ENCODE measurements at places on chromosomes 1 and 21.

GRCh38 chr1:217647791-217648190 is 16.6 kb downstream of the SPATA17 start:
- no peak for DNase-seq

DNA sequence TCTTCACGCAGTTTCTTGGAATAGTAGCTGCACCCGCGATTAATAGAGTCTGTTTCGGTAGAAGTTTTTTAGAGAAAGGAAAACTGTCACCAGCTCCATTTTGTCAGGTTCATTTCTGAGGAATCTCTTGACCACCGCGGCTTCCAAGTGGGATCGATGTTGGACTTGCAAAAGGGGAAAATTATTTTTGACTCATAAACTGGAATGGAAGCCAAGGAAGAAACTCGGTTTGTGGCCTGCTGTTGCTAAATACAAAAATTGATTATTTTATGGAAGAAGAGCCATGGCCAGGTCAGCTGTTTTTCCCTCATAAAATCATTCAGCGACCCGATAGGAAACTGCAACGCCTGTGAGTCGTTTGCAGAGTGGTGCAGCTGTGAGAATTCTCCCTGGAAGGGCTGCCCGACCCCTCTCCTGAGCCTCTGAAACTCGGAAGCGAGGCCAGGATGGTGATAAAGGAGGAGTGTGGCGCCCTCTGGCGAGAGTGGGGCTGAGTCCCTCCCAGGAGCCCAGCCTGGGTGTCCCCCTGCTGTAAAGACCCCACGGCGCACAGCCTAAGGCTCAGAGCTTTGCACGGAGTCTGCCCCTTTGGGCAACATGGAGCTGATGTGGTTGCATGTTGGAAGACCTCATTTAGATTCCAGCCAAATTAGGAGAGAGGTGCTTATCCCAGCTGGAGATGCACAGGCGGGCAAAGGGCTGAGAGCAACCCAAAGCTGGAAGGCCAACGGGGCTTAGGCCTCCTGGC is 83.6 kb upstream of the SLC25A33 start:
- DNase-seq, result no peak

- DNase-seq, result no peak
These were observed 390 bp upstream of the NGF start for GRCh38 chr1:115338457-115338820.

DNA sequence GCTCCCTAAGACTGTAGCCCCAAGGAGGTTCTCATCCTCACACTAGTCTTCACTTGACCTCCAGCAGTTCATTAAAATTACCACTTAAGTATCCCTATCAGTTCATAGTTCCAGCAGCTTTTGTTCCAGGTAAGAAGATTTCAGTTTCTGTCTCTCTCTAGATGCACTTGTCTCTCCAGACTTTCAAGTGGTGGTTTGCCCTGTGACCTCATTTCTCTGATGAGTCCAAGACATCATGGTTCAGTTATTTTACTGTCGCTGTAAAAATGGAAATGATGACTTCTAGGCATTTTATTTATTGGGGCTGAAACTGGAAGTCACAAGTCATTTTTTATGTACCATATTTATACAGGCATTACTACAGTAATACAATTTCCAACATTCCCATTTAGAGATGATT is 17.9 kb upstream of the RGS18 start:
- no peak for DNase-seq

- no peak for DNase-seq
These were observed 187.1 kb downstream of the GRIK3 start for GRCh38 chr1:36847186-36847585.

DNA sequence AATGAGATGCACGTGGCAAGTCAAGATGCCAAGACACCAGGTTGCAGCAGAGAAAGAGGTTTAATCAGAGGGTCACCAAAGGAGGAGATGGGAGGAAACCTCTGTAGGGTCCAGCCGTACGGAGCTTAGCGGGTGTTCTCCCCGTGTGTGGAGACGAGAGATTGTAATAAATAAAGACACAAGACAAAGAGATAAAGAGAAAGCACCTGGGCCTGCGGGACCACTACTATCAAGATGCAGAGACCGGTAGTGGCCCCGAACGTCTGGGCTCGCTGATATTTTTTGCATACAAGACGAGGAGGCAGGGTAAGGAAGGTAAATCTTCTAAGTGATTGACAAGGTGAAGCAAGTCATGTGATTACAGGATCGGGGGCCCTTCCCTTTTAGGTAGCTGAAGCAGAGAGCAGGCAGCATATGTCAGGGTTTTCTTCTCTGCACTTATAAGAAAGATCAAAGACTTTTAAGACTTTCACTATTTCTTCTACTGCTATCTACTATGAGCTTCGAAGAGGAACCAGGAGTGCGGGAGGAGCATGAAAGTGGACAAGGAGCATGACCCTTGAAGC is 41.2 kb upstream of the TDRD10 start:
- DNase-seq, result no peak

DNA sequence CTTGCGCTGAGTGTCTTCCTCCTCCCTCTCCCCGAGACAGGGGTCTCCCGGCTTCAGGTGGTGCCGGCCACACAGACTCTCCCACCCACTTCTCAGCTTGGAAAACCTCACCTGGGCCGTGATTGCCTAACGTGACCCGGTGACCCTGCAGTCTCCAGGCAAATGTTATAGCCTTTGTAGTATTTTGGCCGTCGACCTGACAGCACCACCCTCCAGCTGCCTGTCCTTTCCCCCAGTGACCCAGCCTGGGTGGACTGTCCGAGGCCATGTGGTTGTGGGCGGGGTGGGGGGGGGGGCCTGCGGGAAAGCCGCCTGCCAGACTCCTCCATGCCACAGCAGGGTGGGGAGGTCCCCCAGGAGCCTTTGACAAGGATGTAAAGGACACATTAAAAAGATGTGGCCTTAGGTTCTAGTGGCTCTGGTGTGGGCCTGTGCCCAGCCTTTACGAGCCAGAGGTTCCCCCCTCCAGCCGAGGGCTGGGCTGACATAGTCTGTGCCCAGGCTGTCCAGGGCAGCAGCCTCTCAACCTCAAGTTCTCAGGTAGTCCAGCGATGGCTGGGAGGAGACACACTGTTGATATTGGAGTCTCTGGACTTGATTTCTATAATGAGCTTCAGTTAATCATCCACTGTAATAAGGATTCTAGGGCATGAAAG is 8.1 kb downstream of the TOR3A start:
- DNase-seq, result no peak
